ENCODE measurements at places on chromosomes 3 and 15. TPM values are rescaled to one million over a fixed set of nuclear protein-coding genes. Genes with fewer than 3 reads are reported as not detected.

DNA sequence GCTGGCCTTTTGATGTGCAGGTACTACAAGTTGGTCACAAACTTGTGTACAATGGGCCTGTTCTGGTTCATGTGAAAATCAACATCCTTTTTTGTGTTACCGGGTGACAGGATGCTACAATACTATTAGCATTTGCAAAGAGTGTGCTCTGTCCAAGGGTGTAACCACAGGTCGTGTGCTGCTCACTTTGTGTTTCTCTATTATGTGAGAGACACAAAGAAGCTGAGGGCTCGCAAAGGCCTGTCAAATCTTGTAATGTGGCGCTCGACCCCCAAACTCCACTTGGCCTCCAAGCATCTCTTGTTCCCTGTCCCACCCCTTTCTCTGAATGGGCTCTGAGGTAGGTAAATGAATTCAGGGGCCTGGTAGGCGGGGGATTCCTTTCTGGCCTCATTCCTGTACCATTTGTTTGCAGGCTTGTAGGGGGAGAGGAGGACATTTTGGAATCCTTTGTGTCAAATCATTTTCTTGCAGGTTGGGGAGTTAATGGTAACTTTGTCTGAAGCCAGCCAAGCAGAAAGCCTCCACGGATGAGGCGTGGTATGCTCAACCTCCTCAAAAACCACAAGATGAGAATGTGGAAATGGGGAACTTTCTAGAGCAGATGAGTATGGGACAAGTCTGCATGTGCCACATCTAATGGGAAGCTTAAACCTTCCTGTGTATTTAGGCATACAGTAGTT, 109.1 kb downstream of the OPA1 start:
- no peak for DNase-seq

DNA sequence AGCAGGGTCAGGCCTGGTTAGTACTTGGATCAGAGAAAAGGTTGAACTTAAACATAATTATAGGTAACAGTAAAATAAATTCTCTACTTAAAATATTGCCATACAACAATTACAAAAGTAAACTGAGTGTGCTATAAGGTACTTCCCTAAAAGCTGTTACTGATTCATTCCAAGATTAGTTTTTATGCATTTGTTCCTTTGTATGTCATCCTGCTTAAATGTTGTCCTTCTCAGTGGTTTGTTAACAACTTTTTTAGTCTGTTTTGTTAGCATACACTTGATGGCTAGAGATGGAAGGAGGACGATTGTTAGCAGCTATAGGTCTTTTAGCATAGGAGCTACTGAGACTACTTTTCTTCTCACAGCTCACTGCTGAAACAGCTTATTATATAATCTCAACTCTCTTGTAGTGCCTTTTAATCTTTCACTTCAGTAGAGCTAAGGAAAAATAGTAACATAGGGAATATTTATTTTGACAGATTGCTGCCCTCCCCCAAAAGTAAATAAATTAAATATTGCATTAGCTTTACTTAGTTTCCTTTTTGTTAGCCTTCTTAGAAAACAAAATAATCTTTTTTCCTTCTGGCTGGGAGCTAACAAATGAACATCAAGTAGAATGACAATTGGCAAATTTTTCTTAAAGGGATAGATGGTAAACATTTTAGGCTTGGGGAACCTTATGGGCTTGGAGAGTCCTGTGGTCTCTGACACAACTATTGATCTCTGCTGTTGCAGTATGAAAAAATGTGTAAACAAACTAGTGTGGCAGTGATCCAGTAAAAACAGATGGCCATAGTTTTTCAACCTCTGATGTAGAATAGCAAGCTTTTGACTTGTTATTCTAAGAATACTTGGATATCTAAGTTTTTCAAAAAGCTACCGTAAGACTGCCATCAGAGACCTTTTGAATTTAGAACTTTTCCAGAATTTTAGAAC, 39.5 kb downstream of the USP8 start:
- DNase-seq = no peak

DNA sequence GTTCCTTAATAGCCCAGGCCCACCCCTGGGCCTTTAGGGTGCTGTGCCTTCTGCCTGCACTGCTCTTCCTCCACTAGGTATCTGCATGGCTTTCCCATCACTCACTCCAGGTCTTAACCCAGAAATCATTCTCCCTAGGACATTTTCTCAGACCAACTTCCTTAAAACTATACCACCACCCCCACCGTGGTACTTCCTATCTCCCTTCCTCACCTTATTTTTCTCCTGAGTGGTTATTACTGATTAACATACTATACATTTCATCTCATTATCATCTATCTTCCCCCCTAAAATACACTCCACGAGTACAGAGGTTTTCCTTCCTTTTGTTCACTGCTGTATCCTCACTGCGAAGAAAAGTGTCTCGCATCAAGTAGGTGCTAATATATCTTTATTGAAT, 115.2 kb downstream of the ANO10 start:
- DNase-seq = no peak

- no peak for DNase-seq
Observed at GRCh38 chr3:140753865-140754754, 76.2 kb downstream of the TRIM42 start.

The ATP1B3 gene
- total RNA-seq = 374 TPM

- peak; percentile 25 for DNase-seq
Observed at GRCh38 chr15:36109943-36110658, 469.3 kb upstream of the CDIN1 start.

DNA sequence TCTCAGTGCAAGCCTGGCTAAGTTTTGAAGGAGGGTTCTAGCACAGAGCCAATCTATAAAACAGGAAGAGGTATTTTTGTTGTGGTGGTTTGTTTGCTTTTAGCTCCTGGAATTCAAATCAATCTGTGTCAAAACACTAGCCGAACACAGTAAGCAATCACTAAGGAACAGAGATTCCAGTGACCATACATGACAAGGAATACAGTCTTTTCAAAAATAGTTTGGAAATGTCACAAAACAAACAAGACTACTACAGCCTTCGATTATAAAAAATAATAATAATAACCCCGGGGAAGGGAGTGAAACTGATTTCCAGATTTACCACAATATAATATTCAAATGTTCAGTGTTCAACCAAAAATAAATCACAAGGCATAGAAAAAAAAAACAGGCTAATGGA, 166.5 kb downstream of the OCA2 start:
- no peak for DNase-seq

The CILP gene
- total RNA-seq = 3.7 TPM

The ACOX2 gene
- 14.6 TPM for total RNA-seq

The SLC9A9 gene
- 6.5 TPM for total RNA-seq

The SCAMP5 gene
- 4.9 TPM for total RNA-seq

GRCh38 chr3:149020196-149020838, 29.0 kb downstream of the GYG1 start:
- no peak for DNase-seq

DNA sequence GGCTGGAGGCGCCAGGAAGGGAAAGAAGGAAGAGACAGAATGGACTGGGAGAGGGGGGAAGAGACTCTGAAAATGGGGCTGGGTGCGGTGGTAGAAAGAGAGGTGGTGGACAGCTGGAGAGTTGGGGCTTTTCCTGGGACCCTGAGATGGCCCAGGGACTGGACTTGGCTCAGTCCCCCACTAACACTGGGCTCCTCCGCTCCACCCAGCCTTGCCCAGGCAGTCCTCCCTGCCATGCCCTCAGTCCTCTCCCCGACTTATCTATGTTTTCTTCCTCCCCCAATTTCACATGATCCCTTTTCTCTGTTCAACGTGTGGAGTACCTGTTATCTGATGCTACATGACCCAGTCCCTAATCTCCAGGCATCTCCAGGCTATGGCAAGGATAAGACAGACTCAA, 6.3 kb upstream of the HCN4 start:
- no peak for DNase-seq

DNA sequence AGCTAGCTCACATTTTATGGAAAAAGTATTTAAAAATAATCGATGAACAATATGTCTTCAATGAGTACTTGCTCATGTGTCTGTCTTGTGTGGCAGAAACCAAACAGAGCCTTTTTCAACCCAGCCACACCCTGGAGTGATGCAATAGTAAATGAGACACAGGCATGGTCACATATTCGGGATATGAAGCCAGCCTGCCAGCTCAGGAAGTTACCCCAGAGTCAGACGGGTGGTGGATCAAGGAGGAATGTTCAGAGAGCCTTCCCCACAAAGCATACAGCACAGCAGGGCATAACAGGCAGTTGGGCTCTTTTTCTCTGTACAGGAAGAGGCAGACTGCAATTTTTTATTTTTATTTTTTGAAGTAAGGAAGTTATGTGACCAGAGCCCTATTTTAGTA, 27.3 kb downstream of the LARP6 start:
- peak; percentile 32 for DNase-seq

The SLC12A1 gene
- total RNA-seq = not detected
